ENCODE measurements at places on chromosomes 5 and 9. TPM values are rescaled to one million over a fixed set of nuclear protein-coding genes. Genes with fewer than 3 reads are reported as not detected.

TMOD1 gene
- total RNA-seq, result 0.17 TPM

SCGB3A2 gene
- total RNA-seq, result not detected

TLX3 gene
- total RNA-seq, result not detected

PCDHGA12 gene
- 8.4 TPM for total RNA-seq

Data from bronchus fibroblast of lung (primary cell).